ENCODE measurements at places on chromosomes 16 and 17. TPM values are rescaled to one million over a fixed set of nuclear protein-coding genes. Genes with fewer than 3 reads are reported as not detected.

Gene VMO1
- 9.1 TPM for total RNA-seq

Gene RAC3
- total RNA-seq, result 0.64 TPM

Gene KRT10
- total RNA-seq, result 25.9 TPM

Gene AOC2
- 2.6 TPM for total RNA-seq

Gene SKAP1
- total RNA-seq, result 26.5 TPM

Gene CCL8
- total RNA-seq, result 0.84 TPM

Gene PTX4
- total RNA-seq, result not detected

Gene CCDC200
- total RNA-seq, result not detected

Gene ZACN
- not detected for total RNA-seq

GRCh38 chr17:10112962-10113361 is 85.4 kb downstream of the GAS7 start:
- no peaks in the 10 kb centered on the region for H3K36me3 ChIP-seq
- no peak overlapping the region for H3K4me3 ChIP-seq
- no peaks in the 10 kb centered on the region for H3K27me3 ChIP-seq
- H3K4me1 ChIP-seq, result peaks cover 74% of the 10 kb centered on the region

DNA sequence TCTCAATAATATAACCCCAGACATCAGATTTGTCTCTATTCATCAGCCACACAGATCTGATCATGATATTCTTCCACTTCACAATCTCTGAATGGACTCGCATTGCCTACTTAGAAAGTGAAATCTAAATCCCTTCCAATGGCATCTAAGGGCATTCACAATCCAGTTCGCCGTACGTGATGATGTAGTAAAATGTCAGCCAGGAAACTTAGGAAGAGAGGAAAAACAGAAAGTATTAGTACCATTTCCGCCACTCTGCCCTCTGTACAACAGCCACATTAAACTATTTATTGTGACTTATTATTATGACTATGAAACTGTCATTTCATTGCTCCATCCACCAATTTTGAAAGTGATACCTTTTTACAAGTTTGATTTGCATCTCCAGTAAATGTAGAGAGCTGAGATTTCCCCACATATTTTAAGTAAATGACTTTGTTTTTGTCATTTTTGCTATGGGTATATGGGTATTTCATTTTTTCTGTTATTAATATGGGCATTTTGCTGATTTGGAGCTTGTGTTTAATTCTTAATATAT is 69.4 kb upstream of the SMIM36 start:
- H3K27me3 ChIP-seq, result no peaks in the 10 kb centered on the region
- H3K4me3 ChIP-seq, result no peak overlapping the region
- no peaks in the 10 kb centered on the region for H3K36me3 ChIP-seq
- peaks cover 12% of the 10 kb centered on the region for H3K4me1 ChIP-seq
- no peak for DNase-seq

DNA sequence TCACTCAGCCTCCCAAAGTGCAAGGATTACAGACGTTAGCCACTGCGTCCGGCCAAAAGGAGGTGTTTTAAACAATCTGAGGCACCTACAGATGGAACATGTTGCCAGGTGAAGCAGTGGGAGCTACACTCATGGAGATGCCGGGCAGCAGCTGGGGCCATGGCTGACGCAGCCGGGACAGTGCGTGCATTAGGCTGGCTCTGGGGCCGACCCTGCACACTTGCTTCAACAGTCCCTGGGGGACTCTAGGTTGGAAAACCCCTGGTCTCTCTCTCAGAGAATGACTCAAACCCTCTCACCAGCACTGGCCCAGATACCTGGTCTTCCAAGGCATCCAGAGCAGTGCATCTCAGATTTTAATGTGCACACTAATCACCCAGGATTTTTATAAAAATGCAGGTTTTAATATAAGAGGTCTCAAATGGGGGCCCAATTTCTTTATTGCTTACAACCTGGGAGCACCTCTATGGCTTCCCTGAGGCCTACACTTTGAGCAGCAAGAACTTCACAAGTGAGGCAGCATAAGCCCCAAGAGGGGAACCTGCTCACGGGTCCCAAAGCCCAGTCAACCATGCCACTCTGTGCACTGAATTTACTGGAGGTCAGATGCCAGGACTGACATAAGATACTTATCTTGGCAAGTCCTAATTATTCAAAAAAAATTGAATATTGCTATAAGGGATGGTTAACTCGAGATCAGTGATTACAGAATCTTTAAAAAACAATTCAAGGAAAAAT is 70.8 kb upstream of the TRAP1 start:
- H3K27ac ChIP-seq, result no peak overlapping the region
- peaks cover 39% of the 10 kb centered on the region for H3K36me3 ChIP-seq
- no peak overlapping the region for H3K4me3 ChIP-seq
- no peak for DNase-seq

- no peaks in the 10 kb centered on the region for H3K27me3 ChIP-seq
- H3K36me3 ChIP-seq, result no peaks in the 10 kb centered on the region
- peaks cover 76% of the 10 kb centered on the region for H3K4me1 ChIP-seq
- DNase-seq, result no peak
Measured at GRCh38 chr16:70589998-70590471, 56.3 kb upstream of the IL34 start.

DNA sequence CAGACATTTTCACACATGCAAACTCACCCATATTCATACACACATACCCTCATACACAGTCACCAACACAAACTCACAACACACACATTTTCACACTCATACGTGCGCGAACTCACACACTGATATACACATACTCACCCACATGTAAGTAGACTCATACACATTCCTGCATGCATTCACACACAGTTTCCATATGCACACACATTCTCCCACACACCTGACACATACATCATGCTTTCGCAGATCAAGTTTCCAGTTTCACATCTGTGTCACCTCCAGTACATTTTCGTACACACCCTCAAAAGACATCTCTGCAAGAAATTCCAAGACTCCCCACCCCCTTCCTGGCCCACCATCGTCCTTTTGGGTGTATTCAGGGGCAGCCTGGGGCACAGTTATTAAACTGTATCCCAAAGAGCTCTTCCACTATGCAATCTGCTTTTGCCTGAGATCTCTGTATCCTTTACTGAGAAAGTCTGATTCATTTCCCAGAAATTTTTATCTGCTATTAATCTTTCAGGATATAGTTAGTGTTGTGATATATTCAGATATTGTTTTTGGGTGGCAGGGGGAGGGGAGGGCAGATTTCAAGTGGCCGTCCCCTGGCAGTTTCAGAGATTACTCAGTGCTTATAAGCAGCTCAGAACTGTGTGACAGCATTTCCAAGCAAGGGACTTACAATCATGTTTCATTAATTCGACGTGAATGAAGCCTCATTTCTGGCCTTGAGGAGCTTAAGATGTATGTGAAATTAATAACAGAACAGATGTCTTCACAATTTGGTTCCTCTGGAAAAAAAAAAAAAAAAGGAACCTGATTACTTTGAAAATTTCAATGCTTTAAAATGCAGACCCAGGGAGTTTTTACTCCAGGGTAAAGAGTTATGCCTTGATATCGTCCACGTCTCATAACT is 35.3 kb upstream of the MMP2 start:
- no peak for DNase-seq
- no peak overlapping the region for H3K27ac ChIP-seq
- H3K36me3 ChIP-seq, result no peaks in the 10 kb centered on the region
- H3K4me1 ChIP-seq, result peaks cover 25% of the 10 kb centered on the region

DNA sequence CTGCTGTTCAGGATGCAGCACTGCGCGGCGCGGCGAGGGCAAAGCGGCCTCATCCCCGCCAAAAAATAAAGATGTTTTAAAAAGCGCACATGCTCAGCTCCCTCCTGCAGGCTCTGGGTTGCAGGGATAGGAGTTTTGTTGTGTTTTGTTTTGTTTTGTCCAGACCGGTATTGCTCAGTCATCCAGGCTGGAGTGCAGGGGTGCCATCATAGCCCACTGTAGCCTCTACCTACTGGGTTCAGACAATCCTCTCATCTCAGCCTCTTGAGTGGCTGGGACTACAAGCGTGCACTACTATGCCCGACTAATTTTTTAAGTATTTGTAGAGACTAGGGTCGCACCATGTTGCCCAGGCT is 636 bp downstream of the WWOX start:
- no peaks in the 10 kb centered on the region for H3K27me3 ChIP-seq
- no peak for DNase-seq
- H3K36me3 ChIP-seq, result no peaks in the 10 kb centered on the region
- H3K4me3 ChIP-seq, result peak overlapping the region; percentile 91
- peaks cover 10% of the 10 kb centered on the region for H3K4me1 ChIP-seq

- H3K36me3 ChIP-seq, result no peaks in the 10 kb centered on the region
- no peaks in the 10 kb centered on the region for H3K27me3 ChIP-seq
- no peak for DNase-seq
Measured at GRCh38 chr17:8859804-8860430, 7.6 kb downstream of the PIK3R6 start.

- H3K36me3 ChIP-seq, result peaks cover 42% of the 10 kb centered on the region
- no peaks in the 10 kb centered on the region for H3K27me3 ChIP-seq
- DNase-seq, result no peak
Measured at GRCh38 chr16:30187556-30187865, 4.1 kb downstream of the CORO1A start.

DNA sequence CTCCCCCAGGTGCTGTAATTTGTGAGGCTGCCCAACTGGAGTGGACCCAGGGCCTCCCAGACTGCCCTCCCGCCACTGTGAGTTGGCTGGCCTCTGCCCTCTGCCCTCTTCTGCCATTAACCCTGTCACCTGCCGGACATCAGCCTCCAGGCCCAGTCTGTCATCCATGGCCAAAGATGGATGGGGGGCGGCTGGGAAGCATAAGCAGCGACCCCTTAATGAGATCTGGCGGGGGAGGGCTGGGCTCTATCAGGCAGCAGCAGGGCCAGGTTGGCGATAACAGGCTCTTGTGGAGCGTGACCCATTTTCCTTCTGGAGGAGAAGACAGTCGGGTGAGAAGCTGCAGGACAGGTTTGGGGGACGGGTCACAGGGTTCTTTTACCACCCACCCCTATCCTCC is 25.3 kb downstream of the CDK5RAP3 start:
- H3K36me3 ChIP-seq, result no peaks in the 10 kb centered on the region
- H3K27ac ChIP-seq, result no peak overlapping the region
- no peaks in the 10 kb centered on the region for H3K4me1 ChIP-seq

GRCh38 chr17:73342541-73343167 is 30.9 kb upstream of the CDC42EP4 start:
- peak overlapping the region; percentile 75 for H3K27ac ChIP-seq
- no peaks in the 10 kb centered on the region for H3K36me3 ChIP-seq
- peaks cover 22% of the 10 kb centered on the region for H3K4me1 ChIP-seq
- H3K4me3 ChIP-seq, result no peak overlapping the region

DNA sequence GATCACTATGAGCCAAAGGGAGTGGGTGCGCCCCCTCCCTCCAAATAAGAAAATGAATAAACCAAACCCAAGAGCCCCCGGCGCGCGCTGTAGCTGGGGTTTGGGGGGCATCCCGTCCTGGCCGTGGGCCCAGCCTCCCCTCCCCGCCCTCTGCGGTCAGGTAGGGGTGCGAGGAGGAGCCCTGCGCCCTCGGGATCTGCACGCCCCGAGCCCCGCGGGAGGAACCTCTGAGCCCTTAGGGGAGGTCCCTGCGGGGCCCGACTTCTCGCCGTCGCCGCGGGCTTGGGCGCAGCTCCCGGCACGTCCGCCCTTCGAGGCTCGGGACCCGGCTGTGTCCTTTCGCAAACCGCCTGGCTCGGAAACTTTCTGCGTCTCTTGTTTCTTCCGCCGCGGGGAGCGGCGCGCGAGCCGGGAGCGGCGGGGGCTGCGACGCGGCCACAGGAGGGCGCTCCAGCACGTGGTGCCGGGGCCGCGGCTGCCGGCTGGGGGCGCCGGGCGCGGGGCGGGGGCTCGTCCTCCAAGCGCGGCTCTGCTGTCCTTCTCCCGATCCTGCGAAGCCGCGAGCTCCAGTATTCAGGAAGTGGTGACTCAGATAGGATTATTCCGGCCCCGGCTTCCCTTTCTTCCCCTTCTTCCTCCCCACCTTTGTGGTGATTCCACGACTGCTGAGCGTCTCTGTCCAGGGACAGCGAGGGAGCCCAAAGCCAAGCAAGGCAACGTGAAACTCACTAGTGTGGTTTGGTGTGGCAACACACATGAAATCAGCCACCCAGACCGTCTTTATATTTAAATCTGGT is 1.6 kb downstream of the PITPNC1 start:
- DNase-seq, result peak; percentile 93
- no peaks in the 10 kb centered on the region for H3K27me3 ChIP-seq
- no peaks in the 10 kb centered on the region for H3K36me3 ChIP-seq
- peak overlapping the region; percentile 86 for H3K4me3 ChIP-seq
- H3K4me1 ChIP-seq, result peaks cover 54% of the 10 kb centered on the region

DNA sequence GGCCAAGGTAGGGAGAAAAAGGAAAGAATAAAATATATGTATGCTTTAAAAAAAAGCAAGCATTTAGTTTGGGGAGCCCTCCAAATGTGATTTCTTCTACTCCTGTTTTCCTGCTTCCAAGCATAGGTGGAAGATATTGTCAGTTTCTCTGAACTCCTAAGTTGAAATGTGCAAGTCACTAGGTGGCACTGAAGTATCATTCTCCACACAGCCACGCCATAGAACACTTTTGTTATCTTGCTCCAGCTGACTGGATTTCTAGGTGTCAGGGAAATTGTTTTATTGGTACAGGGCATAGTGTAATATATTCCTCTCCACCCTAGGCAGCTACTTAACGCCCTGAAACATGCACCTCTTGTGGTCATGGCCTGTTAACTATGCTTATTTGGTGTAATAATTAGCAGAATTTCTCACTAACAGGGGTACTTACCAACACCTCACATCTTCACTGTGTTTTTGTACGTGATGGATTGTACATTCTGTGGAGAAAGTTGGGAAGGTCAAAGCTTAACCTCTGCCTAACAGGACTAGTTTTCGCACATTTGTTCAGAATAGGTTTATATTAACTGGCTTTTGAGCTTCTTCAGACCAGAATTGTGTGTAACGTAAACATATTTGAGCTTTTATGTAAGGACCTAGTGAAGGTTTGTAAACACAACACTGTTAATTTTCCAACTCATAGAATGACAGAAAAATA is 69.3 kb downstream of the FTO start:
- no peak overlapping the region for H3K27ac ChIP-seq
- H3K4me1 ChIP-seq, result peaks cover 50% of the 10 kb centered on the region
- DNase-seq, result no peak
- no peaks in the 10 kb centered on the region for H3K36me3 ChIP-seq

- peak overlapping the region; percentile 95 for H3K27ac ChIP-seq
- no peaks in the 10 kb centered on the region for H3K27me3 ChIP-seq
- peak overlapping the region; percentile 79 for H3K4me3 ChIP-seq
- peaks cover 50% of the 10 kb centered on the region for H3K4me1 ChIP-seq
- peaks cover 14% of the 10 kb centered on the region for H3K36me3 ChIP-seq
Measured at GRCh38 chr16:27315333-27316037, 1.7 kb downstream of the IL4R start.

- no peaks in the 10 kb centered on the region for H3K4me1 ChIP-seq
- DNase-seq, result no peak
- H3K36me3 ChIP-seq, result peaks cover 73% of the 10 kb centered on the region
Measured at GRCh38 chr16:70393662-70394061, 45.2 kb downstream of the ST3GAL2 start.
